ENCODE measurements at places on chromosomes 7 and 10.
A peak's percentile ranks its signal among the peaks of the same experiment; 100 is the strongest.

DNA sequence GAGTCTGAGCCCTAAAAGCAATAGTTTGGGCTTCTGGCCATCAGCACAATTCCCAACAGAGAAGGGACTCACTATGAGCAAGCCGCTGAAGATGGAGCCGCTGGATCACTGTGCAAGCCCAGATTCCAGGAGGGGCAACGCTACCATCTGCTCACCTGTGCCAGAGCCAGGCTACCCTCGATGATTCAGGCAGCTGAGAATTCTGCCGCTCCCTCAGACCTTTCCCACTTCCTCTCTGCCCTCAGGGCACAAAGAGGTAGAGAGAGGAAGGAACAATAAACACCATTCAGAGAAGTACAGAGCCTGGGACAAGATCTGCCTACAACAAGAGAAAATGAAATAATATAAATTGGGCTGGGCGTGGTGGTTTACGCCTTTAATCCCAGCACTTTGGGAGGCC lies 98.1 kb downstream of the MYOF start:
- DNase-seq = no peak

GRCh38 chr7:112877691-112878460 lies 87.7 kb upstream of the TMEM168 start:
- DNase-seq = no peak

GRCh38 chr7:157532068-157532467 lies 195.3 kb downstream of the DNAJB6 start:
- DNase-seq = no peak

DNA sequence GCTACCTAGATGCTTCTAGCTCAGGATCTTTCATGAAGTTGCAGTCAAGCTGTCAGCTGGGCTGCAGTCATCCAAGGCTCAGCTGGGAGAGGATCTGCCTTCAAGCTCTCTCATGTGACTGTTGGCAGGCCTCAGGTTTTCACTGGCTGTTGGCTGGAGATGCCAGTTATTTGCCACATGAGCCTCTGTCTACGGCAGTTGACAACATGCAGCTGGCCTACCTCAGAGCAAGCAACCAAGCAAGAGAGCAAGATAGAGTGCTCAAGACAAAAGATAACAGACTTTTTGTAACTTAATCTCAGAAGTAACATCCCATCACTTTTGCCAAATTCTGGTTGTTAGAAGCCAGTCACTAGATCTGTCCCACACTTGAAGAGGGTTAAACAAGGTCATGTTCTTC lies 125.8 kb downstream of the TPST1 start:
- DNase-seq = no peak

- DNase-seq = no peak
These were observed 120.7 kb downstream of the SRPK2 start for GRCh38 chr7:105268056-105268455.

- DNase-seq = no peak
These were observed 573 bp downstream of the TFR2 start for GRCh38 chr7:100640517-100641440.

- DNase-seq = peak; percentile 39
These were observed 25.9 kb downstream of the RGS10 start for GRCh38 chr10:119516381-119517234.

DNA sequence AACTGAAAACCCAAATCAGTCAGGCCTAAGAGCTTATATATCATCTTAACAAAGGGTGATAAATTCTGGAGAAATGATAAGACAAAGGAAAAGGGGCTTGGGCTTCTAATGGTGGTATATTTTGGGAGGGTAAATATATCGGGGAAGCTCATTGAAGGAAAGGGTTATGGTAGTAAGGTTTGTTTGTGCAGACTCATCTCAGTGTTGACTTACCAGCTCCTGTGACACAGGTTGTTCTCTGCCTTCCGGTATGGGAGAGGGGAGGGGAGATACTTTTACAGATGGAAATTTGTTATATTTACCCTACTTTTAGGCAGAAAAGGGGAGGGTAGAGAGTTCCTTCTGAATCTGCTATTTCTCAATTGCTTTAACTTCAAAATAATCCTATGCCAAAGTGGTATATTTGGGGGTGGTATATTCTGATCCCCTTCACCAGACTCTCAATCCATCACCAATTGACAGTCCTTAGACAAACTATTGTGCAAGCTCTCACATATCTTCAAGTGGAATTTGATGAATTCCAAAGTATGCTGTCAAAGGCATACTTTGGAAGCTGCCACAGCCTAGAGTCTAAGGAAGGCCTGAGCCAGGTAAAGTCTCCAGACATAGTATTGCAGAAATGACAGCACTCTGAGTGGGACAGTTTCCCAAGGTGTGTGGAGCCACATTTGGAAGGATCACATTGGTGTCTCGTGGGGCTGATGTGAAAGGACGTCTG lies 13.3 kb upstream of the PAPSS2 start:
- no peak for DNase-seq

- no peak for DNase-seq
These were observed 30.0 kb downstream of the ALDH18A1 start for GRCh38 chr10:95626500-95626899.

DNA sequence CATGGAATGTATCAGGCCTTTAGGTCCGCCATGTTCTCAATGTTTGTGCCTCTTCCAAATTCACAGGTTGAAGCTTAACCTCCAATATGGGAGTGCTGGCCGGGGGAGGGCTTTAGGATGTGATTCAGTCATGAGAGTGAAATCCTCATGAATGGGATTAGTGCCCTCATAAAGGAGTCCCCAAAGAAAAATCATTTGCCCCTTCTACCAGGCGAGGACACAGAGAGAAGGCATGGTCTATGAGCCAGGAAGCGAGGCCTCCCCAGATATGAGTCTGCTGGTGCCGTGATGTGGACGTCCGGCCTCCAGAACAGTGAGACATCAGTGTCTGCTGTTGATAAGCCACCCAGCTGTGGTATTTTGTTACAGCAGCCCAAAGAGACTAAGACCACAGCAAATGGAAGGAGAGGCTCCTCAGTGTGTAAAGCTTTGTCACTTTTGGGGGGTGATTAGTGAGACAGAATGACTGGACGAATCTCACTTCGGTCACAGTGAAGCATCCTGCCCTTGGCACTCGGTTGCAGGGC lies 231.3 kb upstream of the KLF6 start:
- DNase-seq = no peak

- DNase-seq = no peak
These were observed 54.9 kb downstream of the ODAD2 start for GRCh38 chr10:27944005-27944404.

DNA sequence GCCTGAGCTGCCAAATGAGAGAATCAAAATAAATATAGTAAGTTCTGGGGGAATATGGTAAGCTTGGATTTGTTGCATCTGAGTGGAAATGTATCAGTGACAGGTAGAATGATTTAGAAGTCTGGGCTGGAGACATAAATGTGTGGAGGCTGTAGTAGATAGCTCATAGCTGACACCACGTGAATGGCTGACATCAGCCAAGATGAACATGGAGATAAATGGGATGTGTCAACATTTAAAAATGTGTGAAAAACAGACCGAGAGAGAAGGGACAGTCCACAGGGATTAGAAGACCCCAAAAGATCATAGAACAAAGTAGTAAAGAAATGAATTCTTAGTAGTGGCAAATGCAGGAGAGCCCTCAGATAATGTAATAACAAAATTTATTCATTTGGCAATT lies 40.9 kb downstream of the NAMPT start:
- DNase-seq = no peak

DNA sequence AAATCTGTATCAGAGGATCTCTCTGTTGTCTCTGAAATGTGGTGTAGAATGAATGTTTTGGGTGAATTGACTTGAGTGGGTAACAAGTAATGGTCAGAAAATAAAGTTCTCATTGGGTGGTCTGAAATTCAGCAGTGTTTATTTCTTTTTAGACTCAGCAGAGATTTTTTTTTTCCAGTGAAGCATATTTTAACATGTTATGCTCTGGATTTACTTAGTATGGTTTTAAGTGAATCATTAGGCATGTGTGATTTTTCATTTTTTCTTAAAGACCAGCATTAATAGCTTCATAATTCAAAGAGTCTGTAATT lies 63.5 kb downstream of the REEP3 start:
- DNase-seq = no peak

DNA sequence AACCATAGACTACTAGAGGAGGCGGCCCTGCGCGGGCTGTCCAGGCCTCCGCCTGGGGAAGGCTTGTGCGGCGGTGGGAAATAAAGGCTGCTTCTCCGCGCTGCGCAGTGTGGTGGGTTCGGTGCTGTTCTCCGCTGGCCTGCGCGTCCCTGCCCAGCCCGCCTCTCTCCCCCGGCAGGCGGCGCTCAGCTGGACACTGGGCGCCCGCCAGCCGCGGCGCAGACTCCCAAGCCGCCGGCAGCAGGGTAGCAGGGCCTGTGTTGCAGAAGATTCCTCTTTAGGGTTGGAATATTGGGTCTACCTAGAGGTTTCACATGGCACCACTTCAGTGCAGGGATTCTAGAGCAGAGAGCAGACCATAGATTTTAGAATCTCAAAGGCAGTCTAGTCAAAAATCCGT lies 66.1 kb upstream of the ZPBP start:
- no peak for DNase-seq

DNA sequence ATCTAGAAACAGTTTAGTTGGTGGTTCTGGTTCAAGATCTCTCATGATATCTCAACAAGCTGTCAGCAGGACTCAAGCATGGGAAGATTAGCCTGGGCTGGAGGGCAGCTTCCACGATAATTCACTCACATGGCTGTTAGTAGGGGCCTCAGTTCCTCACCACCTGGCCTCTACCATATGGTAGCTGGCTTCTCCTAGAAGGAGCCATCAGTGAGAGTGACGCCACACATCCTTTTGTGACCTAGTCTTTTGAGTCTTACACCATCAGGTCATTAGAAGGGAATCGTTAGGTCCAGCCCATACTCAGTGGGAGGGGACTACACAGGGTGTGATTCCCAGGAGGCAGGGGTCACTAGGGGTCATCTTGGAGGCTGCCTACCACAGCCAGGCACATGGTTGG lies 239.3 kb upstream of the PLPP4 start:
- no peak for DNase-seq

DNA sequence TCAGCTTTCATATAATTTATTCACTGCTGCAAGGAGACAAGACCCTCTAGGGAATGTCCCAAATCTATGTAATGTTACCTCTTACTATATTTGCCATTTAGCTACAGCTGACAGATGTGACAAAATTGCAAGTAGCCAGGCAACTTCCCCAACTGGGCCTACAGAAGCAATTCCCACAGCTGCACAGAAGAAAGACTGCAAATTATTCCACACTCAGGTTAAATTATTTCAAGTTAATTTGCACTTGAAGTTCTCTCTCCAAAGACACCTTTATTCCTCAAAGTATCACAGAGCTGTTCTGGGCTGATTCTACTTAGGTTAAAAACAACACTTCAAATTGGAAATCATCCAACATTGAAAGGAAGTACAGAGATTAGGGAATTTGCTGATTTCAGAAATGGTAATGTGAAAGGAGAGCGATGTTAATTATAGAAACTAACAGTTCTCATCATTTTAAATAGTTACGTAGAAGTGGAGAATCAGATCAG lies 133.6 kb downstream of the THSD7A start:
- no peak for DNase-seq

DNA sequence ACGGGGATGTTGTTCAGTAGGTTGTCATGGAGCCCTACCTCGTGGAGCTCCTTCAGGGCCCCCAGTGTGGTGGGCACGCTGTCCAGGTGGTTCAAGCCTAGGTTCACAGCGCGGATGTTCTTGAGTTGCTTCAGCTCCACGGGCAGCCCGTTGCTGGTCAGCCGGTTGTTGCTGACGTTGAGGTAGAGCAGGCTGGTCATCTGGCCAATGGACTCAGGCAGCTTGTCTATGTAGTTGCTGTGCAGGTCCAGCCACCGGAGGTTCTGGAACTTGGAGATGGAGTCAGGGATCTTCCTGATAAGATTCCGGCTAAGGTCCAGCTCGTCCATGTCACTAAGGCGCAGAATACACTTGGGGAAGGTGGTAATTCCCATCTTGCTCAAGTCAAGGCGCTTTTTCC lies 26.0 kb downstream of the LRRC18 start:
- DNase-seq = no peak

GRCh38 chr10:73366381-73367298 lies 8.0 kb upstream of the CFAP70 start:
- no peak for DNase-seq

GRCh38 chr7:90613088-90613498 lies 17.0 kb downstream of the CDK14 start:
- no peak for DNase-seq

DNA sequence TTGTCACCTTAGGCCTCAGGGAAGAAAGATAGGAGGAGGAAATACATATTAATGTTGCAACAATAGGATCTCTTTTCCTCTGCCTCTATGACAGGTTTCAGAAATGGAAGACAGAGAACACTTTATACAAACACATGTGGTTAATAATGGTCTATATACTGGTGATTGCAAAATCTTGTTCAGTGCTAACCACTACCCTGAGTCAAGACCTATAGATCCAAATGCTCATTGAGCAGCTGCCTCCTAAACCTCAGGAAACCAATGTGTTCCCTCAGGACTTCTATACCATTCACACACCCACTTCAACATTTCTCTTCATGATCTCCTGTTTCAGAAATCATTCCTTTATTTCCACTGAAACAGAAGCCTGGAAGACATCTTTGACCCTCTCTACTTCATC lies 32.5 kb upstream of the VWDE start:
- no peak for DNase-seq

GRCh38 chr10:34627741-34628140 lies 187.4 kb downstream of the PARD3 start:
- no peak for DNase-seq

- DNase-seq = no peak
These were observed 22.2 kb downstream of the MPP7 start for GRCh38 chr10:28280652-28281051.

DNA sequence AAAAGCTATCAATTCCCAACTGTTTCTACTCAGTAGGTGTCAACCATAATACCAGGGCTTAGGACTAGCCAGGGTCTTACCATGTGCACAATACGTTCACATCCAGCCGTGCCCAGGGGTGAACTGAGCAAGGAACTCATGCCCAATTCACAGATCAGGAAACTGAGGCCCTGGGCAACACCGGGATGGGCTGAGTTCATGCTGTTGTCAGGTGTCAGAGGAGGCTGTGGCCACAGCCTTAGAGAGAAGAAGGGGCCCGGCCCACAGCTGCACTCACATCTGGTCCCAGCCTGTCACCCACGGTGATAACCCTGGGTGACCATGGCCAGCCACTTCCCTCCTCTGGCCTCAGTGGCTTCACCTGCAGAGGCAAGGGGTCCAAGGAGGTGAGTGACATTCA lies 92.0 kb downstream of the FAM53B start:
- no peak for DNase-seq

GRCh38 chr10:61376908-61377368 lies 76.2 kb downstream of the TMEM26 start:
- DNase-seq = no peak

- DNase-seq = no peak
These were observed 13.2 kb downstream of the POM121L12 start for GRCh38 chr7:53048638-53049037.

GRCh38 chr10:117366741-117367140 lies 8.5 kb downstream of the PDZD8 start:
- no peak for DNase-seq

DNA sequence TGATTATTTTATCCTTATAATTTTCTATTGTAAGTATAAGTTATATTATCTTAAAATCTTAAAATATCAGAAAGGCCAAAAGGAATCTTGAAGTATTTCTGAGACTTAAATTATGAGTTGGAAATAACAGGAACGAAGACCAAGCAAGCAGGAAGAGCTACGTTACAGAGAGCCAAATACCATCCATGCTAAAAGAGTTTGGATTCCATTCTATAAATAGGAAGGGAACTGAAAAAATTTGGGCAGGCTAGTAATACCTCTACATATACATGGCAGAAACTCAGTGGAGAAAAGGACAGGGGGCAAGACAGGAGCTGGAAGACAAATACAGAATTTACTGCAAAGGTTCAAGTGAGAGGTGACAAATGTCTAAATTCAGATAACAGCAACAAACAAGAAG lies 16.7 kb downstream of the ITGB1 start:
- DNase-seq = no peak
